ENCODE measurements at places on chromosomes 3 and 15.

GRCh38 chr15:90297021-90297420, 31.5 kb downstream of the NGRN start:
- no peak for DNase-seq

- DNase-seq = peak; percentile 68
Measured at GRCh38 chr3:124812291-124813265, 74.6 kb downstream of the ITGB5 start.

DNA sequence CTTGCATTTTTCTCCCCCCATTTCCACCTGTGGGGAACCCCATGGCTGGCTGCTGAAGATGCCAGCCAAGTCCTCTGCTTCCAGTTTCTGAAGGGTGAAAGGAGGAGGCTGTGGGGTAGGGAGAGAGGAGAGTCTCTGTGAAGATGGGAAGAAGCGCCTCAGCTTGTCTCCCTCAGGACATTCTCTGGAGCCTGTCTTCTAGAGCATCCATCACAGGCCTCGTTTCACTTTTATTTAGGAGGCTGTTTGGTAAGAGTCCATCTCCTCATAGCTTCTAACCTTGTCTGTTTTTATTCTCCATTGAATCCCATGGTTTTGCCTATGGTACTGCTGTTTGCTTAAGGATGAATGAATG, 8.8 kb upstream of the LCTL start:
- no peak for DNase-seq

GRCh38 chr3:25468866-25469319, 40.8 kb downstream of the RARB start:
- peak; percentile 45 for DNase-seq

- peak; percentile 20 for DNase-seq
Measured at GRCh38 chr3:20185331-20185678, 701 bp downstream of the SGO1 start.

DNA sequence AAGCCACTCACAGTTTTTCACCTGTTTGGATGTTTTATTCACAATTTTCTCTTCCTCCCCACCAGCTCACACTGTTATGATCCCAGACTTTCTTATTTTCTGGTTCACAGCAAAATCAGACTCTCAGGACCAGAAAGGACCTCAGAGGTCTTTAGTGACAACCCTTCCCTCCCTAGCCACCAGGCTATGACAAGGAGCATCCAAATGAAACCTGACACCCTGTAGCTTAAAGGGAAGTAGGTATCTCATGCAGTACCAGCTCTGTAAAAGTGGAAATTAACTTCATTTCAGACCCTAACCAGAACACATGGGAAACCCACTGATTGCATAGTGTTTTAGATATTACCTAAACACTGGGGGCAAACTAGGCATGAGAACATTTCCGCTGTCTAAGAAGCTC, 45.3 kb downstream of the ATP13A5 start:
- no peak for DNase-seq

DNA sequence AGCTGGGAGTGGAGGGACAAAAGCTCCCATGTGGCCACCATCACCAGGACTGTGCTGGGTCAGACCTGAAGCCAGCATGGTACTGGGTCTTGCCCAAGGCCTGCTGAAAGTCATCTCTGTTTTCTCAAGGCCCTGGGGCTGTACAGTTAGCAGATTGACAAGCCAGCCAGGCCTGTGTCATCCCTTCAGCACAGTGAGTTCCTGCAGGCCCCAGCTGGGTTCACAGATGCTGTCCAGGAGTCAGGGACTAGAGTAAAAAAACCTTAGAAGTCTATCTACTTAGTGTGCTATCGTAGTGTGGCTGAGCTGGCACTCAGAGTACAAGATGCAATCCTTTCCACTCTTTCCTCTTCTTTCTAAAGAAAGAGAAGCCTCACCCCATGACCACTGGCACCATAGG, 246.0 kb upstream of the NAALADL2 start:
- DNase-seq = no peak

DNA sequence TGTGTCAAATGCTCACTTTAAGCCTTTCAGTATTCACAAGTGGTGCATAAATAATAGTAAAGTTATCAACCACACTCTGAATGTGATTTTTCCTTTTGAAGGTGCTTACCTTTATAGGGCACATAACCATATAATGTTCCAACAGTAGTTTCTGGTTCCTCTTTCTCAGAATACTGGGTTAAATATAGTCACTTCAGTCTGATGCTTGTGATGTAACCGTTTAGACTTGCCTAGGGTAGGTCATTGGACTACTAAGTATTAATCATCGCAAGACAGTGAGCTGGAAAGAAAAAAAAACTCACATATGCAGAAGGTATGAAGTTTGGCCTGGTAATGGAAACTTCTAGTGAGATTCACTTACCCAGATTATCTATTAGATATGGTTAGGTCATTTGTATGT, 1.9 kb downstream of the KBTBD8 start:
- DNase-seq = peak; percentile 73

DNA sequence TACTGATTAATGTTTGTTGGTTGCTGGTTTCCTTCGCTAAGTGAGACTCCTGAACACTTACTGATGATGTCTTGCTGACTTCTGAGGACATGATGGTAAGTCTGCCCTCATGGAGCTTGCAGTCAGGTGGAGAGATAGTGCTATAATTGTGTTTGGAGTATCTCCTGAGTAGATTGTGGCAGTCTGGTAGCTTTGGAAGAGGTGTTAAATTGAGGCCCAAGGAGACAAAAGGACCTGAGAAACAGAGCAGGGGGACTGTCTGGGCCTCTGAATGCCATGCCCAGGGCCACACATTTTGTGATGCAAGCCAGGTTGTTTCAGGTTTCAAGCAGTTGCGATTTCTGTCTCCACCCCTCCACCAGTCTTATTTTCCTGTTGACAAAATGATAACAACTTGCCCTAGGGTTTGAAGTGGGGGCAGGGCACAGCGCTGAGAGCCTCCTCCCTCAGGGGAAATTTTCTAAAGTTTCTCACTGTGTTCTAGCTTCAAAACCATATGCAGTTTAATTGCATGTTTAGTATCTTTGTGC, 16.7 kb downstream of the SMAD3 start:
- DNase-seq = no peak

DNA sequence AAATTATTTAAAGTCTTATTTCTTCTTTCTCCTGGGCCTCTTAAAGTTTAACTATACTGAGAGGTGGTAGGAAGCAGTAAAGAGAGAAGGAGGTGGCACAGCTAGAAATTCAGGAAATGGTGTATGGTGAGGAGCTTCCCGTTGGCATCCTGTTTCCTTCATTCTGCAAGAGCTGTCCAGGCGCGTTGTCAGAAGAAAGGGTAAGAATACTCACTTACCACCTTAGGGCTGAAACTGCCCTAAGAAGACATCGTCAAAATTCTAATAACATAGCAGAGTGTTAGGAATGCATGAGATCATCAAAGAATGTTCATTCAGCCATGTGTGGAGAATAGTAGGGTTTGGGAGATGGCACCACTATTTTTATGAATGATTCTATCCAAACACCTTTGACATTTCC, 699.6 kb downstream of the MCTP2 start:
- DNase-seq = no peak

DNA sequence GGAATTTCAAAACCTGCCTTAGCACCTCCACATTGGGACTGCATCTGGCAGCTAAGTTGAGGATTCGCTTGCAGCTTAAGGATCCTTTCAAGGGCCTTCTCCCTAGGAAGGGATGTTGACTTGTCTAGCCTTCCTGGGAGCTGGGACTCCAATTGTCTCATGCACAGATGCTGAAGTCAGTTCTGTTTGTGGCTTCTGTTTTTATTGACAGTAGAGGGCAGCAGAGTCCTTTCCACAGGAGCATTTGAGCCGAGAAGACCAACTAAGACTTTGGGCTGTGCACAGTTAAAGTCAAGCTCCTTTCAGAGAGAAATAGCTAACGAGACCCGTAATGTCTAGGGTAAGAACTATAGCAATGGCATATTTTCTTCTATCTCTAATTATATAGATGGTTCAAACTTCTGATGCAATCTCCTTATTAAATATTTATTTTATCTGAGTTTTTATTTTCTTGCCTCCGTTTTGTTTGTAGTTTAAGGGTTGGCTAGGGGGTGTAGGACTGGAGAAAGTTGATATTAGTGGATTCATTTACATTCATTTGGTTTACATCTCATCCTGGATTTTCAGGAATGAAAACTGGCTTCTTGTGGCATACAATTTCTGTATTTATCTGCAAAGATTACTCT, 59.7 kb upstream of the KBTBD8 start:
- DNase-seq = peak; percentile 68

DNA sequence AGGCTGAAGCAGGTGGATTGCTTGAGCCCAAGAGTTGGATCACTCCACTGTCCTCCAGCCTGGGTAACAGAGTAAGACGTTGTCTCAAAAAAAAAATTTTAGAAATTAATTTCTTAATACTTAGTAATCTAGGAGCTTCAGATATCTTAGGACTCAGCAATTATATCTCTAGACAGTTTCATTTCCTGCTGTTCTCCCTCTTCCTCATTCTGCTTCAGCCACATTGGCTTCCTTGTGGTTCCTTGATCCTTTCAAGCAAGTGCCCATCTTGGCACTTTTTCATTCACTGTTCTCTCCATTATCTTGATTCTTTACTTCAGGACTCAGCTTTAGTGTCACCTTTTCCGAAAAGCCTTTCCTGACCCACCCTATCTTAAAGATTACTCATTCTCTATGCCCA, 22.5 kb downstream of the TMEM202 start:
- DNase-seq = no peak

- no peak for DNase-seq
Measured at GRCh38 chr3:148601766-148602685, 95.7 kb upstream of the AGTR1 start.

- DNase-seq = no peak
Measured at GRCh38 chr15:69777356-69777755, 320.4 kb downstream of the TLE3 start.

DNA sequence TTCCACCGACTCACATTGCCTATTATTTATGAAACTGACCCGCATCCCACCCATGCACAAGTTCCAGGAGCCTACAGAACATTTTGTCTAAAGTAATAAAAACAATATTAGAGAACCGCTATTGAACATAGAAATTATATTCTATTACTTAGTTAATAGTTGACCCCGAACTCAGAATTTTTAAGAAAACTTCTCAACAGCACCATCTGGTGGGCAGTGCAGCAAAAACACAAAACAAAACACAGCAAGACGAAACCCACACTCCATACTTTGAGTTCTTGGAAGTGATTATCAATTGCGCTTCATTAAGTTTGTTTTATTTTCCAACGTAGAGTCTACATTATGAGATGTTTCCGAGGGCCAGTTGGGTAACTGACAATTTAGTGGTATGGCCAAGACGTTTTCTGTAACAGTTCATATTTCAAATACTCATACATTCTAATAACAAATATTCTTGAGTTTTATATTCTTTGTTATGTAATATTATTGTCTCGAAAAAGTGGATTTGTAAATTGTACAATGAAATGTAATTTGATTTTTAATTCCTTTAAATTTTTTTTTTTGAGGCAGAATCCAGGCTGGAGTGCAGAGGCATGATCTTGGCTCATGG, 24.0 kb upstream of the C3orf70 start:
- DNase-seq = peak; percentile 56

DNA sequence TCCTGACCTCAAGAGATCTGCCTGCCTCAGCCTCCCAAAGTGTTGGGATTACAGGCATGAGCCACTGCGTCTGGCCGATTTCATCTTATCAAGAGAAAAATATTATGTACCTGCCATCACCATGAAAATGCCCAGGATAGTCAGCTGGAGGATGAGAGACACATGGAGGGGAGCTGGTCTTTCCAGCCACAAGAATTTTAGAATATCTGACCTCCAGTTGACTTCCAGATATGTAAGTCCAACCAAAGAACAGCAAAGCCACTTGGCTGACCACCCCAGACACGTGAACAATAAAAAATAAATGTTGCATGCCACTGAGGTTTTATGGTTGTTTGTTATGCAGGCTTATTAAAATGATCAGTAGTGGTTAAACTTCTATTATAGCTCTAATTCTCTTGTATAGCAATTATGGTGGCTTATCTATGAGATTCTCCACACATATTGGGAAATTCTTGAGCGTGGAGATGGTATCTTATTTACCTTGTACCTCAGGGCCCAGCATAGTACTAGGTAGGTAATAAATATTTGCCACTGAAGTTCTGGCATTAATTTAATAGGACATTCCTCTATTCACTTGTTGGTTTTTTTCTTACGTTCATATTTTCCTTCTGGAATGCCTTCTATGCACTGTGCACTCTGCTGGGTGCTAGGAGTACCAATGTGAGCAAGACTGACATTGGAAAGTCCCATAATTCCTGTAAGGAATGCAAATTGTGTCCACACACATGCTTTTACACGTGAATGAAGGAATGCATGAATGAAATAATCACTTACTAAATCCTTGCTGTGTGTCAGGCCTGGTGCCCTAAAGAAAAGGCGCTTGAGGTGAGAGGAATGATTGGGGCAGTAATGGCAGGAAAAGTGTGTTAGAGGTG, 77.6 kb downstream of the EDEM1 start:
- DNase-seq = no peak

- no peak for DNase-seq
Measured at GRCh38 chr3:195571361-195571760, 12.4 kb downstream of the APOD start.

- no peak for DNase-seq
Measured at GRCh38 chr3:182357928-182358327, 435.4 kb upstream of the ATP11B start.

- DNase-seq = no peak
Measured at GRCh38 chr3:112320691-112321090, 12.3 kb upstream of the CD200 start.

GRCh38 chr15:74402873-74403587, 30.7 kb downstream of the SEMA7A start:
- peak; percentile 12 for DNase-seq

GRCh38 chr3:161051856-161052255, 53.3 kb downstream of the B3GALNT1 start:
- DNase-seq = no peak

DNA sequence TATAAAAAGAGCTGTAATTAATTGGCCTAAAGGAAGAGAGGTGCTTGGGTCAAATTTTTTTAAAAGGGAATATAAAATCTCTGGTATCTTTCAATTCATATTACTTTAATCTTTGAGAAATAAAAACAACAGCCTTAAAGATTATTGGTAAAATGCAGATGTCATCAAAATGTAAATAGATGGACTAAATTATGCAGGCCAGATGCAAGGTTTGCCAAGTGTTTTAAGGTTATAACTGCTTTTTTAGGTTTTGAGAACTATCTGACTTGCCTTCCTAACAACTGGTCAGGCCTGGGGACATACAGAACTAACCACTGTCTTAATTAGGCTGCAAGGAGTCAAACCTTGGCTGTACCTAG, 20.0 kb upstream of the OR5H1 start:
- DNase-seq = no peak

- DNase-seq = no peak
Measured at GRCh38 chr3:12893247-12893646, 51.9 kb upstream of the RPL32 start.

GRCh38 chr3:108159865-108160264, 62.4 kb downstream of the IFT57 start:
- peak; percentile 70 for DNase-seq

DNA sequence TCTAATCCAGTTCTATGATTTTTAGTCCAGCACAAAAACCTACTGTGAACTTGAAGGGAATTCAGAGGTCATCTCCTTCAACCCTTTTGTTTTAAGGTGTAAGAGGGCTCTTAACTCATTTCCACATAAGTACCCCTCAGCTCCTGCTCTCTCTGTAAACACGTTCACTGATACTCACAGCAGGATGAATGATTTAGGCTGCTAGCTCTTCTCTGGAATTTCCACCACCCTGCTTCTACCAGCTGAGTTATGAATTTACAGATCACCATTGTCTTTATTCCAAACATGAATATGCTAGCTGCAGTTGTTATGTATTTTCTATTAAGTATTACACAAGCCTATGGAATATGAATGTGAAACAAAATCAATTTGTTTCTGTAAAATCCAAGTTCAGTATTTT, 101.3 kb upstream of the NANOGP8 start:
- DNase-seq = no peak

- DNase-seq = no peak
Measured at GRCh38 chr3:100264242-100264641, 3.5 kb downstream of the TBC1D23 start.

Measured in lung microvascular endothelial cell (primary cell).